ENCODE measurements at places on chromosomes 4 and X.

- DNase-seq: no peak
- no peaks in the 10 kb centered on the region for H3K4me1 ChIP-seq
- H3K4me3 ChIP-seq: peak overlapping the region; percentile 76
- no peaks in the 10 kb centered on the region for H3K27me3 ChIP-seq
- peak overlapping the region; percentile 65 for H3K27ac ChIP-seq
Observed at GRCh38 chrX:96685210-96686099, 813 bp downstream of the DIAPH2 start.

DNA sequence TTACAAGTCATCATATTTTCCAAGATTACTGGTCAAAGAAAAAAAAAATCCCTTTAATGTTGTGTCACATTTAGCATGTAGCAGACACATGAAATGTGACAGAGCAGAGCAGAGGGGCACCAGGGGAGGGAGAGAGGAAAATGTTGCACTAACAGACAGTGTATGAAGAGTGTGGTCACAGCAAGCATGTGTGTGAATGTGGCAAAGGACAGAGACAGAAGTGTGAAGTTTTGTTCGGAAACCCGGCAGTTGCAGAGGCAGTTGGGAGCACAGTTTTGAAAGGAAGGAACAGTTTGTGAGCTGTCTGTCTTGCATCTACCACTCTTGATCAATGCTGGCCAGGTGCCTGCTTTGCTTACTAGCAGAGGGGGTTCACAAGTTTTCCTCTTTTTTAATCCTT lies 83.9 kb upstream of the MAP3K15 start:
- H3K4me1 ChIP-seq: no peaks in the 10 kb centered on the region
- H3K36me3 ChIP-seq: peaks cover 3% of the 10 kb centered on the region
- H3K27me3 ChIP-seq: no peaks in the 10 kb centered on the region
- H3K27ac ChIP-seq: no peak overlapping the region

DNA sequence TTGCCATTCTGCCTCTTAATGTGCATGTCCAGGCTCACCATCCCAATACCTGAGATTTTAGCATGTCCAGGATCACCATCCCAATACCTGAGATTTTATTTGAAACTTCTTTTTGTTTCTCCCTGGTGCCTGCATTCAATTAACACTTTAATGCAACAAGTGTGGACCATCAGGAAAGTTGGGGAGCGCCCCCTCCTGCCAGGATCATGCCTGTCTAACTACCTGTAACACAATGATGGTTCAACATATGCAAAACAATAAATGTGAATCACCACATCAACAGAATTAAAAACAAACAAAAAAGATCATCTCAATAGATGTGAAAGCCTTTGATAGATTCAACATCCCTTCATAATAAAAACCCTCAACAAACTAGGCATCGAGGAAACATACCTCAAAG lies 1359.5 kb upstream of the DIAPH2 start:
- DNase-seq: no peak
- no peaks in the 10 kb centered on the region for H3K36me3 ChIP-seq
- H3K27ac ChIP-seq: no peak overlapping the region
- no peaks in the 10 kb centered on the region for H3K4me1 ChIP-seq
- H3K27me3 ChIP-seq: no peaks in the 10 kb centered on the region

DNA sequence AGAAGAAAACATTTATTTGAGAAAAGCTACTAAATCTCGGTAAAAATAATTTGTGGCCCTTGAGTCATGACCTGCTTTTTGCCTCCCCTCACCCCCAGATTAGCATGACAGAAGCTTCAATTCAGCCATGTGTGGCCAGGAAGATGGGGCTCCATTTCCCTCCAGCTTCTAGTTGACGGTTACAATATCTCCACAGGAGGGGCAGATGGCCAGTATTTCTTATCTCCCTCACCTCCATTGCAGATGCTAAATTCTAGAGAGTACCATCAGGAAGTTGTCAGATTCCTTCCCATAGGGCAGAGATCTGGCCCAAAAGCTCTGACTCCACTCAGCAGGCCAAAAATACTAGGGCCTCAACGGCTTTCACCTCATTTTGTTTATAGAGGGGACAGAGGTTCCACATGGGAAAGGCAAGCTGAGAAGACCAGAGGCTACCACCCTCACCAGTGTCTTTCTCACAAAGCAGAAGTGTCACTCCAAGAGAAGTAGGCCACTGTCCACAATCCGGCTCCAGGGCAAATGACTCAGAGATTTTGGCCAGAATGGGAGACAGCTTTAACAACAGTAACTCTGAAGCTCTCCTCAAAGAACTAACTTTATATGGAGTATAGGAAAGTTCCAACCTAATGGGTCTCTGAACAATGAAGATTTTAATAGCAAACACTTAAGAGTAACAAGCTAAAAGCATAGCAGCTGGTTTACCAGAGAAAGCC lies 108.3 kb downstream of the TBC1D19 start:
- H3K27ac ChIP-seq: no peak overlapping the region
- H3K36me3 ChIP-seq: no peaks in the 10 kb centered on the region
- H3K27me3 ChIP-seq: no peaks in the 10 kb centered on the region
- no peaks in the 10 kb centered on the region for H3K4me1 ChIP-seq
- no peak for DNase-seq

DNA sequence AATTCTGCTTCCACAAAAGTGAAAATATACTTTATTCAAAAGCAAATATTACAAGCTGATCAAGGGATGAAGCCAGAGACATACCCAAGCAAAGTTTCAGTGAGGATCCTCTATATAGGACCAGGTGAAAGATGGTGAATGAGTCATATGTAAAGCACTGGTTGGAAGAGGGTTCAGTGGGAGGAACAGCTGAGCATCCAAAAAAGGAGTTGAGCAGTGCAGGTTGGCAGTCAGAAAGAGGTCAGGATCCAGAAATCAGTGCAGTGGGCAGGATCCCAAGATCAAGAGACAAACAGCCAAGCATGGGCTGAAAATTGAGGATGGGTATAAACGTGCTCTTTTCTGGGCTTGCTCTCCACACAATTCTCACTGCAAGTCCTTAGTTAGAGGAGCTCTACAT lies 30.3 kb downstream of the OTC start:
- H3K4me1 ChIP-seq: no peaks in the 10 kb centered on the region
- H3K27ac ChIP-seq: no peak overlapping the region
- no peak overlapping the region for H3K4me3 ChIP-seq
- DNase-seq: no peak
- H3K27me3 ChIP-seq: no peaks in the 10 kb centered on the region
- H3K36me3 ChIP-seq: no peaks in the 10 kb centered on the region

DNA sequence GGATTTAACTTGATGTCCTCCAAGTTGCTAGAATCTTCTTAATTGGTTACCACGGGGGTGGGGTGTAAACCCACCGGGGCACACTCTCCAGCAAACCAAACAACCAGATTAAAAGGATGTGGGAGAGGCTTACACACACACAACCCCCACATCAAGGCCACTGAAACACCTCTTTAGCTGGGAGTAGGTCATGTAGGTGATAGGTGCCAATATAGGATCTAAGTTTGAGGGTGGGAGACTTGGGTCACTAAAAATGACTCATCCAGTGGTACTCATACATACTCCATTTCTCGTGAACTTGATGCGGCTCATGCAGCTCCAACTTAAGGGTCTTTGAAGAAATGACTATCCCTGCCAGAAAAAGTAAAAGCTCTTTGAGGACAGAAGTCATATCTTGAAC lies 20.5 kb upstream of the CD40LG start:
- DNase-seq: peak; percentile 43
- H3K36me3 ChIP-seq: no peaks in the 10 kb centered on the region
- H3K27ac ChIP-seq: peak overlapping the region; percentile 33
- no peak overlapping the region for H3K4me3 ChIP-seq
- peaks cover 28% of the 10 kb centered on the region for H3K4me1 ChIP-seq
- H3K27me3 ChIP-seq: no peaks in the 10 kb centered on the region

- no peak overlapping the region for H3K27ac ChIP-seq
- no peak for DNase-seq
- no peaks in the 10 kb centered on the region for H3K27me3 ChIP-seq
- H3K4me3 ChIP-seq: no peak overlapping the region
Observed at GRCh38 chr4:55444827-55445226, 49.1 kb downstream of the TMEM165 start.

DNA sequence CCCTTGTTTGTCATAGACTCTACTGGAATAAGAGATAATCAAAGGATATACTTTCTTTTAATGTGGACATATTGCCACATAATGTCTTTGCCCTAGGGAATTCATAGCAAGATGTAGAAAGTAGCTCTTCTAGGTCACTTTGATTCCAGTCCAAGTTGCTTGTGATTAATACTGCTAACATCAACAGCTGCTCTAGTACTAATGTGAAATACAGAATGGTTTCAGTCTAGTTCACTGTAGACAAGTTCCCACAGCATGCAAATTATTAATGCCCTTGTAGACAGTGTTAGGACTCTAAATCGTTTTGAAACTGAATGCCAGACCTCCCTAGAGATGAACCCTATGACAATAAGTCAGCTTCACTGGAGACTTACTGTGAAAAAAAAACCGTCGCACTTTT lies 494.6 kb upstream of the ATOH1 start:
- no peak overlapping the region for H3K4me3 ChIP-seq
- no peaks in the 10 kb centered on the region for H3K4me1 ChIP-seq
- no peaks in the 10 kb centered on the region for H3K27me3 ChIP-seq

DNA sequence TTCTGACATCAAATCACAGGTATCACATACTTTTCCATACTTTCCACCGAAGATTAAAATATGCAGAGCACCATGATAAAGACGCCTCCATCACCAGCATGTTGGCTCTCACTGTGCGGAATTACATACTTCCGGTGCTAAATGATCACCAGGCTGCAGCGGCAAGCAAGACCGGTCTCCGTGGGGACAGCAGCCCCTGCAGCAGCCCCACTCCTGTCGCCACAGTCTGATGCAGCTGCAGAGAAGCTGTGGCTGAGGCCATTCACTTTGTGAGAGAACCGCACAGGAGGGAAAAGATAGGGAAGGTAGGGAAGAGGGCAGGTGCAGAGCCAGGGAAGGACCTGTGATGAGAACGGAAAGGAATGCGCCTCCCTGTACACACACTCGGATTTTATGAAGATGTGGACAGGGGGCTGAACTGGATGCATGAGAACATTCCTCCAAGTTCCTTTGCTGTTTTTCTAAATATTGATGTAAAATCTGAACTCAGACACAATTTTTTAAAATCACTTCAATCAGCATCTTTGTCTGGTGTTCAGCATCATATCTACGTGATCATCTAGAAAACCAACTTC lies 38.3 kb downstream of the AFAP1 start:
- no peak overlapping the region for H3K27ac ChIP-seq
- no peaks in the 10 kb centered on the region for H3K36me3 ChIP-seq
- H3K27me3 ChIP-seq: no peaks in the 10 kb centered on the region
- H3K4me1 ChIP-seq: no peaks in the 10 kb centered on the region
- no peak overlapping the region for H3K4me3 ChIP-seq
